ENCODE measurements at places on chromosomes 7 and 10. TPM values are rescaled to one million over a fixed set of nuclear protein-coding genes. Genes with fewer than 3 reads are reported as not detected.
A peak's percentile ranks its signal among the peaks of the same experiment; 100 is the strongest.

The OR2A5 gene
- total RNA-seq: not detected

The SUGCT gene
- 3.3 TPM for total RNA-seq

The OR2A2 gene
- not detected for total RNA-seq

The ZCWPW1 gene
- 3.5 TPM for total RNA-seq

The WEE2 gene
- total RNA-seq: not detected

The KEL gene
- not detected for total RNA-seq

The CC2D2B gene
- total RNA-seq: 9.8 TPM

The EMX2 gene
- total RNA-seq: not detected

The KLF14 gene
- total RNA-seq: not detected

The TTYH3 gene
- total RNA-seq: 58.6 TPM

The CLCN1 gene
- total RNA-seq: 0.68 TPM

- DNase-seq: no peak
- no peak overlapping the region for H3K4me3 ChIP-seq
- no peak overlapping the region for H3K27ac ChIP-seq
- peaks cover 11% of the 10 kb centered on the region for H3K36me3 ChIP-seq
- H3K27me3 ChIP-seq: no peaks in the 10 kb centered on the region
- H3K4me1 ChIP-seq: peaks cover 23% of the 10 kb centered on the region
Observed at GRCh38 chr10:80170641-80171040, 34.7 kb downstream of the ANXA11 start.

DNA sequence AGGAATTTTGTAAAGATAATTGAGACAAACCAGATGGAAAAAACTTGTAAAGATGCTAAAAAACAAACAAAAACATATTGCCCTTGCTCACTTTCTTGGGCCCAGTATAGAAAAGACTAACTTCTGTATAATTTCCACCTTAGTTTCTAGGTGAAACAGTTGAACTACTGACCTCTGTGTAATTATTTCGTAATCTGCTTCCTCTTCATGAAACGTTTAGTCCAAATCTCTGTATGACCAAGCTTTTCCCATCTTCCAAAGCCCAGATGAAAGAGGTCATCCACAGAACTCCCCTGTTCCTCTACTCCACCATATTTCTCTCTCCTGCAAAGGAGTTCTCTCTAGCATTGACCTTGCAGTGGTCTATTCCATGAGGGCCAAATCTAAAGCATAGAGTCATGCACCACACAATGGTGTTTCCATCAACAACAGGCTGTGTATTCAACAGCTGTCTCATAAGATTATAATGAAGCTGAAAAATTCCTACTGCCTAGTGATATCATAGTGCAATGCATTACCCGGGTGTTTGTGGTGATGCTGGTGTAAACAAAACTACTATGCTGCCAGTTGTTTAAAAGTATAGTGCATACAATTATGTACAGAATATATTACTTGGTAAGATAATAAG, 647.6 kb downstream of the TNS3 start:
- no peak overlapping the region for H3K4me3 ChIP-seq
- H3K36me3 ChIP-seq: no peaks in the 10 kb centered on the region
- no peak overlapping the region for H3K27ac ChIP-seq

DNA sequence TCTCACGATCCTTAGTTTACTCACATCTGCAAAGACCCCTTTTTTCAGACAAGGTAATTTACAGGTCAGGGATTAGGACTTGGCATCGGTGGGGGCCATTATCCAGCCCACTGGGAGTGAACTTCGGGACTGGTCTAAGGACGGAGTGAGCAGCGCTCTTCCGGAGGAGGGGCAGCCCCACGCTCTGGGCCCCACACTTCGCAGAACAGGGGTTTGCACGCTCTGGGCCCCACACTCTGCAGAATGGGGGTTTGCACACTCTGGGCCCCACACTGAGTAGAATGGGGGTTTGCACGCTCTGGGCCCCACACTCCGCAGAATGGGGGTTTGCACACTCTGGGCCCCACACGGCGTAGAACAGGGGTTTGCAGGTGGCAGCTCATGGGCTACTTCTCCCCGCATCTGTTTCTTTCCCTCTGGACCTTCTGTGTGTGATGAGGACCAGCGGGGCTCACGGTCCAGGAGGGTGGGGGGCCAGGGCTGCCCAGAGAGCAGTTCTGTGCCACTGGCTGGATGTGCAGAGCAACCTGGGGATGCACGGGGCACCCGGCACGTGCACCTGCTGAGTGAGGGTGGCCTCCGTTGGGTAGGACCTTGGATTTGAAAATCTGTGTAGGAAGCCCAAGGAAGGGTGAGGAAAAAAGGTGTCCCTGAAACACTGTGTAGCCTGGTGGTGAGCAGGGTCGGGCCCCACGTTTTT, 134.8 kb downstream of the WDR37 start:
- H3K27me3 ChIP-seq: no peaks in the 10 kb centered on the region
- no peaks in the 10 kb centered on the region for H3K4me1 ChIP-seq
- DNase-seq: no peak
- no peaks in the 10 kb centered on the region for H3K36me3 ChIP-seq
- H3K4me3 ChIP-seq: no peak overlapping the region
- no peak overlapping the region for H3K27ac ChIP-seq

DNA sequence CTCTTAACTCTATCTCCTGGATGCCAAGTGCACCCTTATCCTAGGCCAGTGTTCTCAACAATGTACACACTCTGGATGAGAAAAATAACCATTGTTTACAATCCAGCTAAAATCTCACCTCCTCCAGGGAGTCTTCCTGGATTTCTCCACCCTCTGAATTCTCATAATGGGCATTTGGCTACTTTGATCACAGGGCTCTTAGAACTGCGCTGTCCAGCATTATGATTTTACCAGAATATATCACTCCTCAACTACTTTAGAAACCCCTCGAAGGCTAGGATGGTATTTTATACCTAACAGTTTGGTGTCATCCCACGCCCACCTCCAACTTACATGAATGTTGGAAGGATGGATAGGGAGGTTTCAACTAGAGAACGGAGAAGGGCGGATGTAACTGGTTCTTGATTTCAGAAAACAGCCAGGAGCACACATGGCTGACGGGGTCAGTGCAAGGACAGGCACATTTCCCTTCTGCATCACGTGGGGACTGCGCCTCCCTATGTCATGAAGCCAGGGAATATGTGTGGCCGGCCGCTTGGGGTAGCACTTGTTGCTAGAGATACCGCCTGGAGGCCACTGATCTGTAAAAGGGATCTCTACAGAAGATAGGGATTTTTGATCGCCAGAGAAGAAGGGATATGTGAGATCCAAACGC, 1.2 kb upstream of the ATP6V0E2 start:
- peaks cover 16% of the 10 kb centered on the region for H3K4me1 ChIP-seq
- peak overlapping the region; percentile 76 for H3K27ac ChIP-seq
- DNase-seq: peak; percentile 42
- no peaks in the 10 kb centered on the region for H3K27me3 ChIP-seq
- no peaks in the 10 kb centered on the region for H3K36me3 ChIP-seq

GRCh38 chr10:563827-564226, 125.6 kb downstream of the DIP2C start:
- peaks cover 24% of the 10 kb centered on the region for H3K4me1 ChIP-seq
- H3K27me3 ChIP-seq: no peaks in the 10 kb centered on the region
- no peaks in the 10 kb centered on the region for H3K36me3 ChIP-seq
- no peak overlapping the region for H3K4me3 ChIP-seq
- H3K27ac ChIP-seq: no peak overlapping the region
- DNase-seq: no peak

DNA sequence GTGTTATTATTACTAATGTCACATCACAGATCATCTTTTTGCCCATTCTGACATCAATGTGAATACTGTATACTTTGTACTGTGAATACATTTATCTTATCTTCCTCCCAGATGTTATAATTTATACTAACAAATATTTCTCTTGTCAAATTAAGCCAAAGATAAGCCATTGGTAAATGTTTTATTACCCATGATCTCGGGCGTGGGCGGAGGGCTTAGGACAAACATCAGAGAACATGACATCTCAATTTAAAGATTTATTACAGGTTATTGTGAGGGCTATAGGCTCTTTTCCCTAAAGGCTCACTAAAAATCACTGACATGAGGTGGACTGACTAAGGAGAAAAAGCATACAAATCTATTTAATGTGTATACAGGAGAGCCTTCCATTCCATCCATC, 58.2 kb upstream of the DGKB start:
- no peaks in the 10 kb centered on the region for H3K4me1 ChIP-seq
- no peak overlapping the region for H3K4me3 ChIP-seq
- no peak overlapping the region for H3K27ac ChIP-seq
- DNase-seq: no peak
- H3K36me3 ChIP-seq: no peaks in the 10 kb centered on the region

DNA sequence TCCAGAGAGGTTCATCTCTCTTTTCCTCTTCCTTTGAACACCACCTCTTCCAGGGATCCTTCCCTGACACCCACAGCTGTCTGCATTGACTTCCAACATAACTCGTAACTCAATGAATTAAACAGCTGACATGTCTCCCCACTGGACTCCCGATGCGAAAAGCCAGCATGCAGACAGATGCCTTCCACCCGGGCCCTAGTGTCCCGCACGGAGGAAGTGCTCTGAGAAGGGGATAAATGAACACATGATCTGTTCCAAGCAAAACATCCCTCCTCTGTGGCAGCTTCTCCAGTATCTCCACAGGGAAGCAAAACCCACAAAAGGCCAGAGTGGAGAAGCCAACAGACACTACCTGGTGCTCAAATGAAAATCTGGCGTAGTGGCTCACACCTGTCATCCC, 28.3 kb downstream of the OGDHL start:
- no peaks in the 10 kb centered on the region for H3K36me3 ChIP-seq
- no peak for DNase-seq
- H3K4me1 ChIP-seq: no peaks in the 10 kb centered on the region
- H3K27ac ChIP-seq: no peak overlapping the region
- no peak overlapping the region for H3K4me3 ChIP-seq

DNA sequence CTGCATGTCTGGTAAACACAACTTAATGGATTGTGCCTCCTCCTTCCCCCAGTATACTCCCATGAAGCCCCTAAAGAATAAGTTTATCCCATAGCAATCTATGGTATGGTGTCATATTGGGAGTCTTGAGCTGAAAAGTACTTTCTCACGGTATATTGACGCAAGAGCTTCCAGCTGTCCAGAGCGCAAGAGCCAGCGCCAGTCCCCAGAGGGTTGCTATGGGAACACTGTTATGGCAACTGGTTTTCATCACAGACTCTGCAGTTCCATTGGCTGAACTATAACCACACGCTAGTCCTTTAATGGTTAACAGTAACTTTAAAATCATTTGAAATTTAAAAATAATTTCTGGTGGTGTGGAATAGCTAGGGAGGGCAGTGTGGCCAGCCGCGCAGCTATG, 46.9 kb downstream of the PRPF18 start:
- H3K36me3 ChIP-seq: peaks cover 3% of the 10 kb centered on the region
- H3K4me1 ChIP-seq: peaks cover 18% of the 10 kb centered on the region
- peak overlapping the region; percentile 53 for H3K27ac ChIP-seq
- H3K4me3 ChIP-seq: no peak overlapping the region
- no peak for DNase-seq

GRCh38 chr10:63491588-63492316, 26.0 kb upstream of the JMJD1C start:
- no peaks in the 10 kb centered on the region for H3K27me3 ChIP-seq
- H3K36me3 ChIP-seq: no peaks in the 10 kb centered on the region
- H3K4me3 ChIP-seq: peak overlapping the region; percentile 56
